Kidney (tissue), 22 donors: ENCODE measurements at places on chromosomes 1 and 21. TPM values are rescaled to one million over a fixed set of nuclear protein-coding genes. Genes with fewer than 3 reads are reported as not detected.
A peak's percentile ranks its signal among the peaks of the same experiment; 100 is the strongest.

MFAP2 gene
- total RNA-seq = 7.2 TPM

GRCh38 chr1:4696161-4696745 lies 41.8 kb downstream of the AJAP1 start:
- no peak overlapping the region for H3K27ac ChIP-seq
- no peaks in the 10 kb centered on the region for H3K36me3 ChIP-seq
- DNase-seq = no peak
- H3K27me3 ChIP-seq = no peaks in the 10 kb centered on the region
- no peak overlapping the region for H3K4me3 ChIP-seq

DNA sequence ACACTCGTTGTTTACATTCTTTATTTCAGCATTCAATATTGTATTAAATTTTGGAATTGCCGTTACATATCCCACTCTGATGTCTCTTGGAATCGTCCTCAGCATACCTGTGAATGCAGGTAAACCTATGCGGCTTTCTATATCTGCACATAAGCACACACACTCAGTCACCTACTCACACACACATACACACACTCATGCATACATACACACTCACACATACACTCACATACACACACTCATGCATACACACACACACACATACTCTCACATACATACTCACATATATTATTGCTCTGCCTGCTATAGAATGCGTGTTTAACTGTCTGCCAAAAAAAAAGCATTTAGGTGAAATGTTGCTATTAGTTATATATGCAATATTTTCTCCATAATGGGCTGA lies 53.2 kb upstream of the COA6 start:
- H3K36me3 ChIP-seq = no peaks in the 10 kb centered on the region
- no peaks in the 10 kb centered on the region for H3K27me3 ChIP-seq
- no peak for DNase-seq
- H3K4me1 ChIP-seq = no peaks in the 10 kb centered on the region
- no peak overlapping the region for H3K4me3 ChIP-seq
- H3K27ac ChIP-seq = no peak overlapping the region

CGN gene
- total RNA-seq = 41.6 TPM

DNA sequence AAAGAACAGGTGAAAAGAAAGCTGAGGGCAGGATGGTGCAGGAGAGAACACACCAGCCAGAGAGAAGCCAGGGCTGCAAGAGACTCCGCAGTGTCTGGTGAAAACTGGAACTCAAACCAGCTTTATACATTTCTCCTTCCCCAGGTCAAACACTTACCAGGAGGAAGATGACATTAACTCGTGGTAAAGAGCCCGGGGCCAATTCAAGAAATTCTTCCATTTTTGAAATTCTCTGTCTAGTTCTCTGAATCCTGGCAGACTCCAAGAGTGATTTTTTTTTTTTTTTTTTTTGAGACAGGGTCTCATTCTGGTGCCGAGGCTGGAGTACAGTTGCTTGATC lies 25.8 kb upstream of the SIPA1L2 start:
- H3K36me3 ChIP-seq = no peaks in the 10 kb centered on the region
- no peak for DNase-seq
- no peak overlapping the region for H3K27ac ChIP-seq
- no peaks in the 10 kb centered on the region for H3K27me3 ChIP-seq
- H3K4me3 ChIP-seq = no peak overlapping the region
- no peaks in the 10 kb centered on the region for H3K4me1 ChIP-seq

GRCh38 chr1:172778456-172779455 lies 119.9 kb downstream of the FASLG start:
- H3K27ac ChIP-seq = no peak overlapping the region
- no peaks in the 10 kb centered on the region for H3K36me3 ChIP-seq
- no peak overlapping the region for H3K4me3 ChIP-seq
- H3K4me1 ChIP-seq = no peaks in the 10 kb centered on the region
- no peaks in the 10 kb centered on the region for H3K27me3 ChIP-seq

DNA sequence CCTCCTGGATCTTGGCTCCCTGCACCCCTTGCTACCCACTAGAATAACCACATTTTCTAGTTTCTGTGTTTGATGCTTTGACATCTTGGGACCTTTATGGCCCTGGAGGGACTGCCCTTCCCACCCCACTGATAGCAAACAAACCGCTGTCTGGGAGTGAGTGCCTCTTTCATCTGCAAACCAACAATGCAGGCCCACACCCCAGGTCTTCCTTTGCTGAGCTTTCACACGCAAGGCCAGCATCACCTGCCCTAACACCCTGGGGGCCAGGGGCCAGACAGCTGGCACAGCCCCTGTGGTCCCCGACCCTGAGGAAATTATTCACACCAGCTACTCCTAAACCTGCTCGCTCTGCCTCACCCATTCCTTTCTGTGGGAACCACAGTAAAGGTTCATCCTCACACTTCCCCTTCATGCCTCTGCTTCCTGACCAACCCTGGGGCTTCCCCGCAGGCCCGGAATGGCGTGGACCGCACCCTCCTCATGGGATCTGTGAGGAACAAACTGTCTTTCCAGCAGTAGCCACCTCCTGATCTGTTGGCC lies 15.4 kb downstream of the SLC2A7 start:
- H3K4me3 ChIP-seq = no peak overlapping the region
- DNase-seq = no peak
- no peaks in the 10 kb centered on the region for H3K4me1 ChIP-seq
- no peaks in the 10 kb centered on the region for H3K36me3 ChIP-seq
- H3K27me3 ChIP-seq = no peaks in the 10 kb centered on the region

GRCh38 chr21:46006547-46007491 lies 25.2 kb downstream of the COL6A1 start:
- H3K27ac ChIP-seq = no peak overlapping the region
- H3K36me3 ChIP-seq = no peaks in the 10 kb centered on the region
- no peaks in the 10 kb centered on the region for H3K4me1 ChIP-seq
- no peaks in the 10 kb centered on the region for H3K27me3 ChIP-seq

DNA sequence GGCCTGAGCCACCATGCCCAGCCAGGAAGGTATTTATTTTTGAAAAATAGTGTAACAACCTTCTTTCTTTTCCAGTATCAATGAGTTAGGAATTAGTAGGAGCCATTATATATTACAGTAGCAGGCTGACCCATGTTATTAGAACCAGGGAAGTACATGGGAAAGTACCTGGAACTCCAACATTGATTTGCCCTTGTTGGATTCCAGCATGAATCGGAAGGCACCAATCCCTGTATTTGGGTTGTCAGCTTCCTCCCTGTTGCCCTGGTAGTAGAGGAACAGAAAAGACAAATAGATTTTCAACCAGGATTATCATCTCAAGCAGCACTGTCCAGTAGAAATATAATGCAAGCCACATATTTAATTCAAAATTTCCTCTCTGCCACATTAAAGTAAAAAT lies 10.2 kb upstream of the RBM8A start:
- no peak overlapping the region for H3K27ac ChIP-seq
- H3K4me1 ChIP-seq = no peaks in the 10 kb centered on the region
- H3K27me3 ChIP-seq = no peaks in the 10 kb centered on the region
- no peaks in the 10 kb centered on the region for H3K36me3 ChIP-seq
- no peak overlapping the region for H3K4me3 ChIP-seq
- no peak for DNase-seq

TAL1 gene
- 6.5 TPM for total RNA-seq

GRCh38 chr21:28644762-28645161 lies 347.9 kb downstream of the LTN1 start:
- no peaks in the 10 kb centered on the region for H3K27me3 ChIP-seq
- no peaks in the 10 kb centered on the region for H3K36me3 ChIP-seq
- no peaks in the 10 kb centered on the region for H3K4me1 ChIP-seq
- H3K4me3 ChIP-seq = no peak overlapping the region
- no peak overlapping the region for H3K27ac ChIP-seq
- DNase-seq = no peak

DNA sequence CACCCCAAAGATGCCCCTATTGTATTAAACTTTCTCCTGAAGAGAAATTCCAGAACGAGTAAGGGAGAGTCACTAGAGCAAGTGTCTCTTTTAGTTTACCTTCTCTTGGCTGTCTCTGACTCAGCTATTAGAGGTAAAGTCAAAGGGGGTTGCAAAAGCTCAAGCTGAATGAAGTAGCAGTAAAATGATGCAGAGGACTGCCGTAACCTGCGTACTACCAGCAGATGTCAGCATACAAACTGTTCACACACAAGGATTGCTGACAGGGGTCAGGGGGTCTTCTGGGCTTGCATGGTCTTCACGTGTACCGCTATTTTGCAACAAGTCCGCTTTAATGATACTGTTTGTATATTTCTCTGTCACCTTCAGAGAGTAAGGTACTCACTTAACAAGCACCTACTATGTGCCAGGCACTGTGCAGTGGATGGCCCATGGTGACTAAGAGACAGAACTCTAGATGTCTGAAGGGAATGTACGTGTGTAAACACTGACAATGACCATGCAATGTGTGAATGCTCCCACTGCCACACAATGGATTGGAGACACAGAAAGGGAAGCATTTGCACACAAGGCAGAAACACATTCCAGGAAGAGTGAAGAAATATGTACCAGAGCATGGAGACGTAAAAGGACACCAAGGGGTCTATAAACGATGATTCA lies 34.9 kb downstream of the CHML start:
- DNase-seq = peak; percentile 27
- H3K4me1 ChIP-seq = no peaks in the 10 kb centered on the region
- H3K27ac ChIP-seq = no peak overlapping the region
- H3K36me3 ChIP-seq = no peaks in the 10 kb centered on the region

GRCh38 chr1:62088439-62088838 lies 106.2 kb upstream of the L1TD1 start:
- H3K36me3 ChIP-seq = peaks cover 10% of the 10 kb centered on the region
- DNase-seq = no peak
- no peak overlapping the region for H3K27ac ChIP-seq
- H3K4me3 ChIP-seq = no peak overlapping the region
- peaks cover 3% of the 10 kb centered on the region for H3K4me1 ChIP-seq
- H3K27me3 ChIP-seq = no peaks in the 10 kb centered on the region

CCNL2 gene
- 199 TPM for total RNA-seq

DNA sequence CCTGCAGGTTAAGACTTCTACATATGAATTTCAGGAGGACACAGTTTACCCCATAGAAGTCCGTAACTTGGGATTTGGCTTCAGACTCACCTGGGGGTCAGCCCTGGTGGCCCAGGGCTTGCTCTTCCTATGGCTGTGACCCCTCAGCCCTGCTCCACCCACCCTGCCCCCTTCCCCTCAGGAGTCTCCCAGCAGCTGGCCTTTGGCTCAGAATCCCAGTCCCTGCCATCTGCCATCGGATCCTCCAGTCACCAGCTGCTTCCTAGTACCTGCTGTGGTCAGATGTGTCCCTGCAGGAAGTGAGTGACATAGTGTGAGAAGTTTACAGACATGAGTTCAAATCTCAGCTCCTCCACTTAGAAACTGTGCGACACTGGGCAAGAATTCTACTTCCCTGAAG lies 332.6 kb downstream of the NPHP4 start:
- DNase-seq = no peak
- H3K36me3 ChIP-seq = no peaks in the 10 kb centered on the region
- H3K4me1 ChIP-seq = no peaks in the 10 kb centered on the region
- H3K27me3 ChIP-seq = no peaks in the 10 kb centered on the region
- no peak overlapping the region for H3K27ac ChIP-seq

DNA sequence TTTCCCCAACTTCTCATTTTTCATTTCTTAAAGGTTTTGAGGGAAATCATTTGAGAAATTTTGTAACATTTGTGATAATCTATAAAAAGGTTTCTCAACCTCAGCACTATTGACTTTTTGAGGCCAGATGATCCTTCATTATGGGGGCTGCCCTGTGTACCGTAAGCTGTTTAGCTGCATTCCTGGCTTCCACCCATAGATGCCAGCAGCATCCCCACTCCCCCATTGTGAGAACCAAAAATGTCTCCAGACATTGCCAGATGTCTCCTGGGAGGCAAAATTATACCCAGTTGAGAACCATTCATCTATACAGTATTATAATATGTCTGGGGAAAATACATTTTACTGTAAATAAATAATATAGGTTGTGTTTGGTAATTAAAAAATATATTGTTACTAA lies 146.0 kb downstream of the PBX1 start:
- H3K4me3 ChIP-seq = no peak overlapping the region
- no peaks in the 10 kb centered on the region for H3K36me3 ChIP-seq
- peaks cover 17% of the 10 kb centered on the region for H3K4me1 ChIP-seq
- no peak overlapping the region for H3K27ac ChIP-seq
- no peak for DNase-seq

GRCh38 chr1:66335125-66335524 lies 198.8 kb upstream of the SGIP1 start:
- H3K27ac ChIP-seq = peak overlapping the region; percentile 38
- H3K4me3 ChIP-seq = peak overlapping the region; percentile 15
- H3K27me3 ChIP-seq = no peaks in the 10 kb centered on the region
- no peak for DNase-seq
- H3K36me3 ChIP-seq = no peaks in the 10 kb centered on the region

PLA2G2D gene
- 1.1 TPM for total RNA-seq

TNFSF4 gene
- total RNA-seq = 1.3 TPM

DNA sequence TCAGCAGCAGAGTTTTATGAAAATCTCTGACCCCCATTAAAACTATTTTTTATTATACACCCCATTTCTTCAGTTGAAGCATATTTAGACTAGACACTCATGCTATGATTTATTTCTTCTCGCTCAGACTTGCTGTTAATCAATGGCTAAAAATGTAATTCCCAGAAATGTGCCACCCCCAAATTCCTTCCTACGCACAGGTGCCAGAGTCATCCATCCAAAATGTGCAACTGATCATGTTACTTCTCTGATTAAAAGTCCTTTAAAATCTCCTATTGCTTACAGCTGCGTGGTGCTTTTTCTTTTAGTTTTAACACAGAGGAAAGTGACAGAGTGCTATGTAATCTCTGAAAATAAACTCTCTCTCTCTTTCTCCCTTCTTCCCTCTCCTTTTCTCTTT lies 954.4 kb downstream of the NCAM2 start:
- no peak for DNase-seq
- no peaks in the 10 kb centered on the region for H3K4me1 ChIP-seq
- no peak overlapping the region for H3K27ac ChIP-seq
- H3K27me3 ChIP-seq = no peaks in the 10 kb centered on the region
- H3K4me3 ChIP-seq = no peak overlapping the region

GRCh38 chr1:179779645-179780272 lies 36.7 kb downstream of the FAM163A start:
- H3K27ac ChIP-seq = no peak overlapping the region
- H3K4me3 ChIP-seq = no peak overlapping the region
- no peak for DNase-seq
- H3K27me3 ChIP-seq = no peaks in the 10 kb centered on the region

- no peaks in the 10 kb centered on the region for H3K27me3 ChIP-seq
- peaks cover 4% of the 10 kb centered on the region for H3K36me3 ChIP-seq
- peaks cover 4% of the 10 kb centered on the region for H3K4me1 ChIP-seq
- H3K4me3 ChIP-seq = no peak overlapping the region
- H3K27ac ChIP-seq = no peak overlapping the region
- no peak for DNase-seq
These were observed 9.3 kb downstream of the AHCYL1 start for GRCh38 chr1:109993885-109994284.

- H3K27ac ChIP-seq = no peak overlapping the region
- DNase-seq = peak; percentile 46
- H3K4me3 ChIP-seq = no peak overlapping the region
These were observed 111.3 kb downstream of the PATJ start for GRCh38 chr1:61853583-61853982.

DNA sequence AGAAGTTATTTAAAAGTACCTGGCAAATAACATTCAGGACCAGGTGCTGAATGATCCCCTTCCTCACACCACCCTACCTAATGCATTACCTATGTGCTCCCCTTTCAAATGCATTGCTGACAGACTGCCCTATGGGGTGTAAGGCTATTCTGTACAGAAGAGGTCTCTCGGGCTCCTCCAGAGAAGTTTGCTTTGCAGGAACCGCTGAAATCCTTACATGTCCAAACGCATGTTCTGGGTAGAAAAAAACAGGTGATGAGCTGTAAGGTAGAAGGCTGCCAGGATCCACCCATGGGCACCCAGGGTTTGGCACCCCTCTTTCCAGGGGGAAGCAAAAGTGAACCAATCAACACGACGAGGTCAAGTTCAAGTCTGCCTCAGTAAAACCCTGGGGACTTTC lies 58.3 kb upstream of the TARBP1 start:
- no peaks in the 10 kb centered on the region for H3K36me3 ChIP-seq
- peak overlapping the region; percentile 8 for H3K4me3 ChIP-seq
- peak overlapping the region; percentile 97 for H3K27ac ChIP-seq
- H3K4me1 ChIP-seq = peaks cover 65% of the 10 kb centered on the region
